Fibroblast of skin of scalp (primary cell): ENCODE measurements at places on chromosomes 12 and 14.
A peak's percentile ranks its signal among the peaks of the same experiment; 100 is the strongest.

DNA sequence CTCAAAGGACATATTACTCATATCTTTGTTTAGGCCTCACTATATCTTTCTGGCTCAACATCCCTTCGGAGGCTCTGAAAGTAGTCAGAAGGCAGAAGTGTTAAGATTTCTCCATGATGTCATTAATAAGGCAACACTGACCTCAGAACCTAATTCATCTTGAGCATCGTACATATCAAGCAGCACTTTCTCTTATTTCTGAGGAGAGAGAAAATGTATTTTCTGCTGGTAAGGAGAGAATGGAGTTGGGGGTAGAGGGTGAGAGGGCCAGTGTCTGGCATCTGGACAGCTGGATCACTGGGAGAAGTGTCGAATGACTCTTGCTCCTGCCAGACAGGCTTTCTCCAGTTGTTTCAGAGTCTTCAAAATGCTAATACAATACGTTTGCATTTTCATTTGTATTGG lies 213.2 kb upstream of the PRICKLE1 start:
- no peak for DNase-seq

DNA sequence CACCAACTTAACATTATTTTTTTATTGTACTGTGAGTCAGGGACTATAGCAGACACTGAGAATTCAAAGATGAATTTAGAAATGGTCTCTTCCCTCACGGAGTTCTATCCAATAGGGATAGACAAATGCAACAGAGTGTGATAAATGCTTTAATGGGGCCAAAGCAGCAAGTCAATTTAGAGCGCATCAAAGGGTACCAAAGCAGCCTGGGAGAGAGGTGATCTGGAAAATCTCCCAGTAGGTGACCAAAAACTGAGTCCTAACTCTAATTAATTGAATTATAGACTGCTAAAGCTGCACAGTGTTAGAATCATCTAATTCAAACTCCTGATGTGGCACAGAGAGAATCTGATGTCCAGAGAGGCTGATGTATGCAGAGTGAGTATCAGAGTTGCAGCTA lies 2.6 kb downstream of the LIN7A start:
- no peak for DNase-seq

- DNase-seq: no peak
These were observed 368.3 kb downstream of the ZFP36L1 start for GRCh38 chr14:68424443-68425172.

DNA sequence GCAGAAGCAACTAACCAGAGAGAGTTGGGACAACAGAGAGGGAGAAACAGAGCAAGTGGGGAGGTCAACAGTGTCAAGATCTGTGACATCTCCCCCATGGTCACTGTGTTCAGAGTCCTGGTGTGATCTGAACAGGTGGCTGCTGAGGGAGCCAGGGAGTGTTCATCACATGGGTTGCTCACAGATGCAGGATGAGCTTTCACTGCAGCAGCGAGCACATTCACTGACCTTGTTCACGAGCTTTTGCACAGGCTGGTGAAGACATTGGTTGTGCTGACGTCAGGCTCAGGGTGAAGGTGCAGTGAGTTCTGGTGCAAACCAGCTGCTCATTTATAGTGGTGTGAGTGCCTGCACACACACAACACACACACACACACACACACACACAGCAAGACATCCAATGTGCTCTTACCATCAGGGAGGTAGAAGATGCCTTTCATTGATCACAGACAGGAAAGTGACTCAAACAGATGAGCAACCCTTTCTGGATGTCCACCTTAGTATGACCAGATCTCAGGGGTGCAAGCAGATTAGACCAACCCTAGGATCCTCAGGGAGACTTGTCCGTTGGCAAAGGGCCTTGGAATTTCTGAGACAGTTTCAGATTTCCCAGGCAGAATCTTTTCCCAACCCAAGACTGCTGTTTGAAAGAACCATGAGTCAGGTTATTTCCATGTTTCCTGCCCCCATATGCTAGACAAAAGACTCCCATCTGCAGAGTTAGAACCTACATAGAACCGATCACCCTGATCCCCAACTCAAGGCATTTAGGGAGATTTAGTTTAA lies 44.3 kb upstream of the OR10AD1 start:
- no peak for DNase-seq

- DNase-seq: no peak
These were observed 136.5 kb upstream of the SFSWAP start for GRCh38 chr12:131574395-131574771.

DNA sequence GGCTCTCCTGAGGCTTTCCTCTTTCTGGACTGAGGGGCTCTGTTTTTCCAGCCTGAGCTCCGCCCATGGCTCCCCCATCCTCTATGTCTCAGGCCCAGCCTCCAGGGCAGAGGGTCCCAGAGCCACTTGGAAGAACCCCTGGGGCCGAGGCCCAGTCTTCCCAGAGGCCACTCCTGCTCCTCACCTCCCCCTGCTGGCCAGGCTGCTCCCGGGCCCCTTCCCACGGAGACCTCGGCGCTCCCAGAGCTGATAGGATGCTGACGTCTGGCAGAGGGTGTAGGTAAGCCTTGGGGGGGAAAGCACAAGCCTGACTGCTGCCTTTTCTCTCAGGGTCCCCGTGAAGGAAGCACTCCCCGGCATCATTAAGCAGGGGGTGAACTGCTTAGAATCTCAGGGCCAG lies 51.4 kb downstream of the ERH start:
- peak; percentile 20 for DNase-seq

- no peak for DNase-seq
These were observed 8.1 kb downstream of the PTGES3 start for GRCh38 chr12:56679883-56680575.

GRCh38 chr12:21598651-21599050 lies 6.0 kb downstream of the GYS2 start:
- no peak for DNase-seq

- DNase-seq: peak; percentile 96
These were observed 28.8 kb upstream of the BHLHE41 start for GRCh38 chr12:26153421-26154154.

- DNase-seq: peak; percentile 67
These were observed 81.8 kb downstream of the SLC38A1 start for GRCh38 chr12:46187023-46187422.

- DNase-seq: peak; percentile 87
These were observed at the start of gene PSME1 for GRCh38 chr14:24135834-24136683. PSME1 (plus strand) TSS chr14:24136194; CDS start chr14:24136263, 69 bp downstream.

- DNase-seq: no peak
These were observed 886 bp upstream of the PRICKLE1 start for GRCh38 chr12:42590330-42590934.

DNA sequence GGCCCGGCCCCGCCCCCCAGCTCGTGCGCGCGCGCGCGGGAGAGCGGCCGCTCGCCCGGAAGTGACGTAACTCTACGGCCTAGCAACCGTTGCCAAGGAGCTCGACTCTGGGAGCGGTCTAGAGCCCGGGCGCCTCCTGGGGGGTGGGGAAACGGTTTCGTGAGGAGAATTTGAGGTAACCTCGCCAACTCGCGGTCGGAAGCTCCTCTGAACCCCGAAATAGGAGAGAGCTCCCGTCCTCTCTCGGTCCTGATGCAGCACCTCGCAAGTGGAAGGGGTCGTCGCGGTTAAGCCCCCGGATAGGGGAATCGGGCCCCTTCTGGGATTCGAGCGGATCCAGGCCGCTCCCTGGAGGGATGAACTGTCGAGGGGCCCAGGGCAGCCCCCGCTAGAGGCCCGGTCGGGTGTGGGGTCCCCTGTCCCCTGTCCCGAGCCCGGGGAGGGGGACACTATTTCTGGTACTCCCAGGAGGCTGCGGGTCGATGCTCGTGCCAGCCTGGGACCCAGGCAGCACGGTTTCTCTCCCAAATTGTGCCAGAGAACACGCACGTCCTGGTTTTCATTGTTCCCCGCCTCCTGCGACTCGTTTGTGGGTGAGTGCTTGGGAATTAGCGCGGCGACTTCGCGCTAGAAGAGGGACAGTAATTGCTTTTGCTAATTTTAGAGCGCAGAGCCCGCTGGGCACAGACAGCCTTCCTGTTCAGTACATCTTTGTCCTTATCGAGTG lies at the start of gene IFT81:
Gene IFT81 (plus strand): TSS at position 89 of the 727 bp plus-strand sequence. CDS start 3,024 bp downstream, outside the sequence.
- DNase-seq: peak; percentile 96
